Stimulated activated CD4-positive, alpha-beta T cell treated with anti-CD3 and anti-CD28 coated beads, Interleukin-12 subunit alpha, Interleukin-12 subunit beta, amount 100 ng/mL, for 24 hours (primary cell): ENCODE measurements at places on chromosomes 2 and 18.
A peak's percentile ranks its signal among the peaks of the same experiment; 100 is the strongest.

DNA sequence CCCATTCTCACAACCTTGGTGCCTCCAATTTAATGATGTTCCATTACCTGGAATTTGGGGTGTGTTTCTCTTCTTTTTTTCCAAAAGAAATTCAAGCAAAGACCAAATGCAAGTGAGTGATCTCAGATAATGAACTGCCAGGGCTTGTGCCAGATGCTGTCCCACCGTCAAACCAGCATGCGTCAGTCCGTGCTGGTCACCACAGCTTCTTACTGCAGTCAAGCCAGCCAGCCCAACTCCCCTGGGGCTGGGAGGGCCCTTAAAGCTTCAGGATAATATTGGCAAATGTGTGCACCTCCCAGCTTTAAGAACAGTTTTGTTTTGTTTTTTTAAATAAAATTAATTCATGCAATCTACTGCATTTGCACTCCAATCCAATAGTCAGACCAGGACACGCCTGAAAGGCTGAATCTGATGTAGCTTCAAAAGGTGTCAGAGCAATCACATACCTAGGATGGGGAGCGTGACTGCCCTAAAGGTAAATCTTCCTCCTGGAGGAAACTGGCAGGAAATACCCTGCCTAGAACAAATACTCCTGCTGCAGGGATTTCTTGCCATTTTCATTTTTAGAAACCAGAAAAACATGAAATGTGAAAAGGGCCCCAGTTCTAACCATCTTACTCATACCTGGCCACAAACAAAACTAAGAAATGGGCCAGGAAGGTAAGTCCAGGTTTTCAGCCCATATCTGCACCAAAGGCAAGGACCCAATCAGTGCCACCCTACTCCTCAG, 26.8 kb upstream of the SP3 start:
- no peak for DNase-seq

DNA sequence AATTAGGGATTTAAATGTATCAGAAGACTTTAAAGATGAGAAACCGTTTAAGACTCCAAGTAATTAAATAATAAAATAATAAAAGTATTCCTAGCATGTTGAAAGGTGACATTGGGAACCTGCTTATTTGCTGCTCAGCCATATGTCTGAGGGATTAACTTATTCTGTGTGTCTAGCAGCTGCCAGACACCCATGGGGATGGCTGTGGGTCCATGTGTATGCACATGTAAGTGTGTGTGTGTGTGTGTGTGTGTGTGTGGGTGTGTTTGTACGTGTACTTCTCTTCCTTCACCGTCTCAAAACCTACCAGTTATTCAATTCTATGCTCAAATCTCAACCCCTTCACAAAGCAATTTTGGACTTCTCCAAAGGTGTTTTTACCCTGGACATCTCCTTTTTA, 124.5 kb downstream of the SETBP1 start:
- no peak for DNase-seq

GRCh38 chr2:152613235-152613634, 104.0 kb downstream of the PRPF40A start:
- no peak for DNase-seq

DNA sequence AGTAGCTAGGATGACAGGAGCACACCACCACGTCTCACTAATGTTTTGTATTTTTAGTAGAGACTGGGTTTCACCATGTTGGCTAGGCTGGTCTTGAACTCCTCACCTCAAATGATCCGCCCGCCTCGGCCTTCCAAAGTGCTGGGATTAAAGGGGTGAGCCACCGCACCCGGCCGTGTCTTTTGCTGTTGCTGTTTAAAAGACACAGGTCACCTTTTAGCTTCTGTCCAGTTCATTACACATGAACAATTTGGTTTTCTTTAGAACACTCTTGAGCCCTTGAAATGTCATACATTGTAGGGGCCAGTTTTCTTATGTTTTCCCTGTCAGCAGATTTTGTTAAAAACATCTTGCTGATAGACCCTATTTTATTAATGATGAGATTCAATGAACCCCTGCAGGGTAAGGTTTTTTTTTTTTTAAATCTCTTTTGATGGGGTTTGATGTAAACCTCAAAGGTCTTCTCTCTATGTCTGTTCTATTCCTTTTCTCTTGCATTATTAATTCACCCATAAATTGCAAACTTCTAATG, 61.0 kb upstream of the AGPS start:
- DNase-seq, result no peak

GRCh38 chr2:181468811-181469210, 11.6 kb downstream of the ITGA4 start:
- DNase-seq, result no peak

GRCh38 chr2:228678110-228678509, 496.6 kb upstream of the SPHKAP start:
- DNase-seq, result no peak

DNA sequence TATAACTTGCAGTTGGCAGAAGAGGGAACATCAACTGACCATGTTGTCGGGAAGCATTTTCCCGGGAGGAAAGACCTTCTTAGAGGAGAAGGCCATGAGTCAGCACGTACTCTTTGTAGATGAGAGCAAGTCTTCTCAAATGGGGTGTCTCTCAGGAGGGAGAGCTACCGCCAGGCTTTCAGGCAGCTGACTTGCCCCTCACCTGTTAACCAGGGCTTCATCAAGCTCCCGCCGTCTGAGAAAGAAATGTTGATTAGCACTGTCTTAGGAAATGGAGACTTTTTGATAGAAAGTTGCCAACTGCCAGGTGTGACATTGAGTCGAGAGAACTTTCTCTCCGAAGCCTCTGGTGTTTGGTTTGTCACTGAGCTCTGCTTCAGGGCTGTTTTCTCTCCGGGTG, 196.1 kb downstream of the ZNF407 start:
- no peak for DNase-seq

DNA sequence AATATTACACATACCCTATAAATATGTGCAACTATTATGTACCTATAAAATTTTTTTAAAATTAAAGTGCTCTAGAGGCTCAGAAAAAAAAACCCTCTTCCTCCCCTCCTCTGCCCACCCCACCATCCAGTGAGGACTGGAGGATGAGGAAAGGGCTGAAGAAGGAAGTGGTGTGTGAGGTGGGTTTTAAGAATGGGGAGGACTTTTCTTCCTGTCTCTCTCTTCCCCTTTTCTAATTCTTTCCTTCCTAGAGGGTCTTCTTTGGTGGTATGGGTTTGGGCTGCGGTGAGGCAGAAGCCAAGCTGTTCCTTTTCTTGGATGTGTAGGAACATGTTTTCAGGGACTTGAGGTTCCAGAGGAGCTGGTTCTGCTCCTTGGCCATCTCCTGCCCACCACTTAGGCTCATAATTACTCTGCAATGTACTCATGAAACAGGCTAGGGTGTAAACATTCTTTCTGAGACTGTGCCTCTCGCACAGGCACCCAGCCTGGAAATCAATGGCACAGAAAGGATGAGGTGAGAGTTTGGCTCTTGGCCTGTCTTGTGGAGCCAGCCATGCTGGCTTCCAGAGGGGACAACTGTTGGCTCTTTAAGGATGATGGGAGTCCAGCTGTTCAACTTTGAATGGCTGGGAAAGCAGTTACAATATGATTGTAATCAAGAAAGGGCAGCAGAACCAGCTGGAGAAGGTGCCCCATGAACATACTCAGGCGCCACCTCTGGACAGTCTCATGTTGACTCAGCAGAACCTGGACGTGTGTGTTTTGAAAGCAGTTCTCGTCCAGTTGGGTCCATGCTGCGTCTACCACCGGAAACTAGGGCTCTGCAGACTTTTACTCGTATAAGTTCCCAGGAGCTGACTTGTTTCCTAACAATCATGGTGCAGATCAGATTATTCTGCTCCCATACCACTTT, 38.3 kb downstream of the IL1RL2 start:
- DNase-seq, result no peak

GRCh38 chr2:101114815-101115214, 36.4 kb downstream of the TBC1D8 start:
- no peak for DNase-seq

- DNase-seq, result no peak
Observed at GRCh38 chr2:61493523-61493942, 22.6 kb upstream of the USP34 start.

- DNase-seq, result no peak
Observed at GRCh38 chr2:6011921-6012320, 319.7 kb downstream of the SOX11 start.

- peak; percentile 8 for DNase-seq
Observed at GRCh38 chr2:158953926-158954763, 14.3 kb upstream of the TANC1 start.

- DNase-seq, result no peak
Observed at GRCh38 chr2:213545964-213546475, 261.8 kb downstream of the SPAG16 start.

DNA sequence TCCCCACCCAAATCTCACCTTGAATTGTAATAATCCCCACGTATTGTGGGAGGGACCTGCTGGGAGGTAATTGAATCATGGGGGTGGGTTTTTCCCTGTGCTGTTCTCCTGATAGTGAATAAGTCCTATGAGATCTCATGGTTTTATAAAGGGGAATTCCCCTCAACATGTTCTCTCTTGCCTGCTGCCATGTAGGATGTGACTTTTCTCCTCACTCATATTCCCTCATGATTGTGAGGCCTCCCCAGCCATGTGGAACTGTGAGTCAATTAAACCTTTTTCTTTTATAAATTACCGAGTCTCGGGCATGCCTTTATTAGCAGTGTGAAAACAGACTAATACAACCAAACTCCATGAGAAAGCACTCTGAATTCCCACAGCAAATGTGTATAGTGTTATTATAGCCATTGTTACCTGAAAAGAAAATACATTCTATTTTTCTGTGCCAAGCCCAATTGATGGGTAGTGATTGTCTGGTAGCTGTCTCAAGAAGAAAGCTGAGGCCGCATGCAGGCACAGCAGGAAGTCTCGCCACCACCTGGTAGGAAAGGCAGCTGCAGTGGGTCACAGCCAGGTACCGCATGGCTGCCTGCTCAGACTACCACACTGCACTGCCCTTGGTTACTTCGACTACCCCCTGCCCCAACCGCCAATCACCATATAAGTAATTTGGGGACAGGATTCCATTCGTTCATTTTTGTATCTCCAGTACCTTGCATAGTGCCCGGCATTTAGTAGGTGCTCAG, 10.3 kb upstream of the ZBTB7C start:
- no peak for DNase-seq

- DNase-seq, result no peak
Observed at GRCh38 chr2:97693476-97693875, 19.9 kb upstream of the ZAP70 start.

DNA sequence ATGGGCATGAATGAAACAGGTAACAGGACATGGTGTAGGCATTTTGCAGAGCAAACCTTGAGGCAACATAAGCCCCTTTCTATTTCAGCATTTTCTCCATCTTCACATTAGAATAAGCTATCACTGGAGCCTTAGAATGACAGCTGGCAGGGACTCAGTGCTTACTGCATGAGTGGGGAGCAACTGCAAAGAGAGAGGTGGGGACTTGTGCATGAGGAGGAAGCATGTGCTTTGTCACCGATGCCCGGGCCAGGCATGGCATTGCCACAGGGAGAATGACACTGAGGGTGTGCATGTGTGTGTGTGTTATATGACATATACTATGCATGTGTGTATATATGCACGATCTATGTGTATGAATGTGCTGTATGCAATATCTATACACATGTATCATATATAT, 258.2 kb upstream of the RAB6C start:
- no peak for DNase-seq
